ENCODE measurements at places on chromosomes 4 and X.

GRCh38 chrX:129618997-129619396 lies 35.8 kb downstream of the APLN start:
- no peak for DNase-seq

DNA sequence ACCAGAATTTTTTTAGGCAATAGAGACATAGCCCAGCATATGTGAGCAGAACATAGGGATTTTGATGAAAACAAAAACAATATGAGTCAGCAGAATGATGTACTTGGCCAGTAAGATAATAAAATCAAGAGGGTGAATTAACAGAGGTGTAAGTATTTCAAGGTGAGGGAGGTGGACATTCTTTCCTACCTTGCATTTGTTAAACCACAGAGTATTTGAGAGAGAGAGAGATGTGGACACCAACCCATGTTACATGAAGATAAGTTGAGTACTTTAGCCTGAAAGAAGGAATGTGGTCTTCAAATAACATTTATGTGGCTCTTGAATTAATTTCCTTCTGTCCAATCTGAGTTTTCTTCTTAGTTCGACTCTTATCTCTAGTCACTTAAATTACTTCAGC lies 68.6 kb downstream of the DIAPH2 start:
- no peak for DNase-seq

GRCh38 chr4:83240379-83240875 lies 44.2 kb downstream of the COQ2 start:
- no peak for DNase-seq

GRCh38 chrX:8927701-8928100 lies 106.2 kb downstream of the FAM9B start:
- DNase-seq: no peak

DNA sequence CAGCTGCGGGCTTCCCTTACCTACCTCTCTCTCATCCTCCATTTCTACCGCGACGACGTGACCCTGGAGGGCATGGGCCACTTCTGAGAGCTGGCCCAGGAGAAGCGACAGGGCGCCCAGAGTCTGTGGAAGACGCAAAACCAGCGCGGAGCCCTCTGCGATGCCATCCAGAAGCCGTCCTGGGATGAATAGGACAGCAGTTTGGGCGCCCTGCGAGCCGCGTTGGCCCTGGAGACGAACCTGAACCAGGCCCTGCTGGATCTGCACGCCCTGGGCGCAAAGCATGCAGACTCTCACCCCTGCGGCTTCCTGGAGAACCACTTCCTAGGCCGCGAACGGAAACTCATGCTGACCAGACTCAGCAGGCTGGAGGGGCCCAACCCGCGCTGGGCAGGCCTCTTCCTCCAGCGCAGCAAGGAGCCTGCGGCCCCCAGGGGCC lies 52.7 kb upstream of the TMPRSS11F start:
- no peak for DNase-seq

GRCh38 chr4:54099748-54100574 lies at the start of gene GSX2:
Gene GSX2 (plus strand): TSS chr4:54100163. CDS start chr4:54100345, 182 bp downstream.
- DNase-seq: no peak

GRCh38 chrX:110125446-110126162 lies 122.7 kb downstream of the TMEM164 start:
- no peak for DNase-seq

GRCh38 chrX:35340465-35340864 lies 397.9 kb downstream of the FAM47B start:
- DNase-seq: no peak

- DNase-seq: no peak
These were observed 9.1 kb downstream of the NSG1 start for GRCh38 chr4:4395849-4396627.

GRCh38 chr4:152860046-152860445 lies 76.1 kb upstream of the FHDC1 start:
- DNase-seq: no peak

- DNase-seq: no peak
These were observed 91.2 kb downstream of the PLS3 start for GRCh38 chrX:115652221-115652620.

GRCh38 chrX:132504417-132504816 lies 15.6 kb upstream of the MBNL3 start:
- no peak for DNase-seq

DNA sequence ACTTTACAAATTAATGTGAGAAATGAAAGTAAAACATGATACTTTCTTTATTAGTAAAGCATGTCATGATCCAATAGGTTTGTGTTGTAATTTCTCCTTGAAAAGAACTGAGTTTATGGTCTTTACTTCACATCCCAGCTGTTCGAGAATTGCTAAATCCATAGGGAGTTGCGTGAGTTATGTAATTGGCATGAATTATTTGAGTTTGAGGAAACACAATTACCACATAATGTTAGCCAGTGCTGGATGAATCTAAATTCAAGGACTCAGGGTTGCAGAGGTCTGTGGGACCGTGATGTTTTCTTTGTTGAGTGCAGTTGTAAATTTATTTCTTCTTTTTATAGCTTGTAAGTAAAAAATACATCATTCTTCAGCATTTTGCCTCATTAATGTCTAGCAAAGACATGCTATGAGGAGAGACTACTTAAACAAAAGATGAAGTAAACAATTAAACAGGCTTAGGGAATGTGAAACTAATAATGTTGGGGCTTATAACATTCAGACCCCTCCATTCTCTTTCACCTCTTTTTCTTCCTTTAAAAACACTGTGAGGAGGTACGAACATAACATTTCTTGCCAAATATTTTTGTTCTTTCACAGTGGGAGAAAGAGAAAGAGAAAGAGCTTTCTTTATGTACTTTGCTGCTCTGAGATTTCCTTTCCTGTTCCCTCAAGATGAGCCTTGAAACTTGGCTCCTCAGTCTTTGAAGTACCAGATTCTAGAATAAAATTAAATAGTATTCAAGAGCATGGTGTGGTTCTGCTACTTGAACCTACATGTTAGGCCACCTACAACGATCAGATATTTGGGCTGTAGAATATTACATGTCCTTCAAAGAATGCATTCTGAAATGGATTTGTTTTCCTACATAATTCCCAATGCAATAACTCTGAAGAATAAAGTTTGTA lies 159.6 kb upstream of the ANK2 start:
- DNase-seq: no peak

DNA sequence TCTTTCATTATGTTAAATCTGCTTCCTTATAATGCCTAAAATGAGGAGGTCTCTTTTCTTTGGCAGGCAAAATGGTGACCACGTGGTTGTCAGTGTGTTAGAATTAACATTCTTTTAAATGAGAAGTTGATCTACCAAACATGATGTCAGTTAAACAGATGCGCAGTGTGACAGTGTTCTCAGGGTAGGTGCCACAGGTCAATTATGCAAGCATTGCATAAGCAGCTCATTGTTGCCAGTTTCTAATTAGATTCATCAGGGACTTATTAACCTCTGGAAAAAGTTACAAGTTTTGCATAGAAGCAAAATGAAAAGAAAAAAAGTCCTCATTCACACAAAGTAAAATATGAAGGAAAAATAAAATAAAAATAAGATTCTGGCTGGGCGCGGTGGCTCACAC lies 324.1 kb upstream of the GALNT7 start:
- DNase-seq: no peak

DNA sequence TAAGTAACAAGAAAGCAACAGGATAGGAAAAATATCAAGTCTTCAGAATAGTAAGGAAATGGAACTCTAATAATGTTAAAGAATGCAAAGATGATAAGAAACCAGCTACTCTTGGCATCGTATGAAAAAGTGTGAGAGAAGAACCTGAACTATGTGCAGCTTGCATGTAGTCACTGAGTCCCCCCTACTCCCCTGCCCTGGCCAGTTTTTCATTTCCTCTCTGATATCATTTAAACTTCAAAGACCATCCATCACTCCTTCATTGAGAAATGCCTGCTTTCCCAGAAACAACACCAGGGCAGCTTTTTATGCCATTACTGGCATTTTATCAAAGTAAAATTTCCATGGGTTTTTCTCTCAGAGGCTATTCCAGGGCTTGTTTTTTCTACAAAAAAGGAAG lies 28.1 kb downstream of the INPP4B start:
- DNase-seq: no peak

- no peak for DNase-seq
These were observed 99.3 kb upstream of the ARMCX2 start for GRCh38 chrX:101759000-101759399.

- no peak for DNase-seq
These were observed 352.7 kb upstream of the IGFBP7 start for GRCh38 chr4:57462843-57463242.

DNA sequence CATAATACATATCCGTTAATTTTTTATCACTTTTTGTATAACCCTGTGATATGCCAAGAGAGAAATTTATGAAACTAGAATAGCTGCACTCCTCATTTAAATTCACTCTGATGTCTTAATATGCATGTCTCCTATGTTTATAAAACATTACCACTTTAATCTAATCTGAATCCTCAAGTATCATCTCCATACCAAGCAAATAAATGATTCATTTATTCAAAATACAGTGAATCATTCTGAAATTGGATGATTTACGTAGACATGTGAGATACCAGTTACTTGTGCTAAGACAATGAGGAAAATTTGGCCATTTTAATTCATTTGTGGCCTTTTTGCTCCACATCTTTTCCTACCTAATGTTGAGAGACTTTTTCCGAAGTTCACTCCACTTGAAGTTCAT lies 435.1 kb upstream of the FTHL17 start:
- no peak for DNase-seq

DNA sequence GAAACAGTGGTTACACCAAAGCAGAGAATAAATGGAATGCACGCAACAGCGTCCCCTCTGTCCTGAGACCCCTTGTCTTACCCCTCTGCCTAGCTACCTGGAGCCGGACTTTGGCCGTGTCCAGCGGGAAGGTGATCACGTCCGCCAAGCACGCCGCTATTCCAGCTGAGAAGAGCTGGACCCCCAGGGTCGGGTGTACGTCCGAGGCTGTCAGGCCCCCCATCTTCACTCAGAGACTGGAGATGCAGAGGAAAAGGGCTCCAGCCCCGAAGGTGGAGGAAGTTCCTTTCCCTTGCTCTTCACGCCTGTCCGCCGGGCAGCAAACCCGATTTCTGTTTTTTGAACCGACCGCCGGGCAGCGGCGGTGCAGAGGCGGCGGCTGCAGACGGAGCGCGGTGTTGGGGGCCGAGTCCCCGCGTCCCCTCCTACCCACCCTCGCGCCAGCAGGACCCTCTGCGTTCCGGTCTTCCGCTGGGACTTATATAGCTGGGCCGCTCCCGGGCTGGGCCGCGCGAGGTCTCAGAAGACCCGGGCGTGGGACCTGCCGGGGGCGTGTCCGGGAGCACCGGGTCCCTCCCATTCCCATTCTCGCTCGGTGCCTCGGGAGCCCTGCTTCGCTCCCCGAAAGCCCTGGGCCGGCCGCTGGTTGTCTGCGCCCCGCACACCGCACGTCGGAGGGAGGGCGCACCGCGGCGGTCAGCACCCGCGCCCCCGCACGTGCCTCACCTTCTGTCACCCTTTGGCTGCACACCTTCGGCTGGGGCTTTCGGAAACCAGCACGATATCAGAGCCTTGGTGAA lies at the start of gene UCP1:
UCP1 (minus strand) TSS at position 455 of the 800 bp plus-strand sequence; CDS start at position 223, 232 bp downstream.
- no peak for DNase-seq

All from stimulated activated CD4-positive, alpha-beta T cell treated with anti-CD3 and anti-CD28 coated beads, Interleukin-1b, Interleukin-23, amount 100 ng/mL, for 1 hour (primary cell).